ENCODE measurements at places on chromosomes 7 and 10. TPM values are rescaled to one million over a fixed set of nuclear protein-coding genes. Genes with fewer than 3 reads are reported as not detected.

GRID2IP gene
- total RNA-seq, result 0.12 TPM

GSTO1 gene
- 52.4 TPM for total RNA-seq

GHRHR gene
- not detected for total RNA-seq

LRRD1 gene
- not detected for total RNA-seq

HERPUD2 gene
- 15.7 TPM for total RNA-seq

DPP6 gene
- total RNA-seq, result 0.12 TPM

ETV1 gene
- 3.3 TPM for total RNA-seq

SLC18A2 gene
- total RNA-seq, result 0.12 TPM

PSAP gene
- total RNA-seq, result 376 TPM

FBXW4 gene
- total RNA-seq, result 37.1 TPM

NKX6-2 gene
- 0.08 TPM for total RNA-seq

LRRC18 gene
- not detected for total RNA-seq

DOCK4 gene
- total RNA-seq, result 6.5 TPM

TNKS2 gene
- 28.4 TPM for total RNA-seq

HKDC1 gene
- 0.04 TPM for total RNA-seq

ZP3 gene
- total RNA-seq, result 19.8 TPM

ACSM6 gene
- not detected for total RNA-seq

SLC39A12 gene
- 0.08 TPM for total RNA-seq

OR13A1 gene
- 0.32 TPM for total RNA-seq

PAPSS2 gene
- total RNA-seq, result 10.4 TPM

ARHGEF5 gene
- total RNA-seq, result 47.0 TPM

SGCE gene
- total RNA-seq, result 1.2 TPM

SLC25A13 gene
- 12.0 TPM for total RNA-seq

RGS10 gene
- total RNA-seq, result 33.9 TPM

PRKG1 gene
- 0.80 TPM for total RNA-seq

PTPN20 gene
- 1.8 TPM for total RNA-seq

TFEC gene
- 0.56 TPM for total RNA-seq

SPDYE11 gene
- total RNA-seq, result not detected

ABCB4 gene
- 0.20 TPM for total RNA-seq

FFAR4 gene
- total RNA-seq, result 0.16 TPM

HOXA1 gene
- 3.2 TPM for total RNA-seq

PYROXD2 gene
- total RNA-seq, result 1.5 TPM

PVRIG gene
- total RNA-seq, result 0.36 TPM

CFTR gene
- total RNA-seq, result 0.60 TPM

GARIN1A gene
- 0.84 TPM for total RNA-seq

DDC gene
- not detected for total RNA-seq

CPEB3 gene
- 5.1 TPM for total RNA-seq

SPDYE18 gene
- total RNA-seq, result not detected

ZNF518A gene
- total RNA-seq, result 11.6 TPM

CAMK2B gene
- 1.1 TPM for total RNA-seq
